Lower leg skin (tissue), 4 donors: ENCODE measurements at places on chromosomes 7 and 10. TPM values are rescaled to one million over a fixed set of nuclear protein-coding genes. Genes with fewer than 3 reads are reported as not detected.

The SLC29A4 gene
- 8.9 TPM for total RNA-seq

The FOXI2 gene
- 0.11 TPM for total RNA-seq

The GPR15LG gene
- 10.3 TPM for total RNA-seq

The PON3 gene
- 12.0 TPM for total RNA-seq

DNA sequence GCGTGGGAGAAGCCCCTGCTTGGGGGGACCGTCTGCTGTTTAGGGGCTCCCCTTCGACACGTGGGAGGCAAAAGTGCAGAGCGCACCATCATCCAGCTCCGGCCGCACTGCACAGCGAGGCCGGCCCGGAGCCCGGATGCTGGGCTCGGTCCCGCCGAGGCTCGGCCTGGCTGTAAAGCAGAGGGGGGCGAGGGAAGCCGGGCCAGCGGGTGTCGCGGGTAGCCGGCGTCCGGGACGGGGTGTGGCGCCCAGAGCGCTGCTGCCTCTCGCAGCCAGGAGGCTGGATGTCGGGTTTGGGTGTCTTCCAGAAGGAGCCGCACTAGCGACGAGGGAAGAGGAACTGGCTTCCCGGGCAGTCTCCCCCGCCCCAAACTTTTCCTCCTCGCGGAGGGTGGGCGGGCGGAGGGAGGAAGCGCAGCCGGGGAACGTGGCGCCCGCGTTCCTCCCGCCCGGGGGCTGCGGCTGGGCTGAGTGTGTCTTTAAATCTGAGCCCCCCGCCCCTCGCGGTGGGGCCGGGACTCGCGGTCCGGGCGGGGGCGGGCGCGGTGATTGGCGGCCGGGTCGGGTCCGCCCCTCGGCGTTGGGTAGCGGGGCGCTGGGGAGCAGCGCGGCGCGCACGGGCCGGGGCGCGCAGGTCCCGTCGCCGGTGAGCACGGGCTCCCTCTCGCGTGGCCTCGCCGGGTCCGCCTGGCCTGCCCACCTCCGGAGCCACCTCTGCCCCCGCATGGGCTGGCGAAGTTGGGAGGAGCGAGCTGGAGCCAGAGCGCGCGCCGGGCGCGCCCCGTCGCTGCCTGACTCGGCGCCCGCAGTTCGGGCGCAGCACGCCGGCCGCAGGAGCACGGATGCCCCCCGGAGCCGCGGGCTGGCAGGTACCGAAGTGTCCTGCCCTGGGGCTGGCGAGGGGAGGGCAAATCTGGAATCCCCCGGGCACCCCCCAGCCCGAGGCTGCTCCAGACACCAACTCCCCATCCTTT lies at the start of gene PALD1:
Gene PALD1 (plus strand): TSS at position 577 of the 974 bp plus-strand sequence. CDS start 47,185 bp downstream, outside the sequence.
- DNase-seq, result peak; percentile 94

- no peak for DNase-seq
These were observed 4.3 kb upstream of the TECTB start for GRCh38 chr10:112278871-112279270.

- DNase-seq, result no peak
These were observed 114.0 kb downstream of the DNAH11 start for GRCh38 chr7:21656796-21657195.

DNA sequence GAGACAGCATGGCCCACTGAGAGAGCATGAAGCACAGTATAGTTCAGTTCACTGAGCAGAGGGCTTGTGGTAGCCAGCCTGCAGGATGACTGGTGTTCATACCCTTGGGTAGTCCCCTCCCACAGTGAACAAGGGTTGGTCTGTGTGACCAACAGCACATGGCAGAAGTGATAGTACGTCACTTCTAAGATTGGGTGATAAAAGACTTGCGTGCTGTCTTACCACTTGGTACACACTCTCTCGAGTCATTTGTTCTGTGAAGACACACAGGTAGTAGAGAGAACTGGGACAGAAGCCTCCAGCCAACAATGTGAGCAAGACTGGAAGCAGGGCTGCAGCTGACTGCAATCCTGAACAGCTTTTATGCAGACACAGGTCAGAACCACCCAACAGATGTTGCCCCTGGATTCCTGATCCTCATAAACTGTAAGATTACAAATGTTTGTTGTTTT lies 14.6 kb downstream of the EPC1 start:
- DNase-seq, result no peak

DNA sequence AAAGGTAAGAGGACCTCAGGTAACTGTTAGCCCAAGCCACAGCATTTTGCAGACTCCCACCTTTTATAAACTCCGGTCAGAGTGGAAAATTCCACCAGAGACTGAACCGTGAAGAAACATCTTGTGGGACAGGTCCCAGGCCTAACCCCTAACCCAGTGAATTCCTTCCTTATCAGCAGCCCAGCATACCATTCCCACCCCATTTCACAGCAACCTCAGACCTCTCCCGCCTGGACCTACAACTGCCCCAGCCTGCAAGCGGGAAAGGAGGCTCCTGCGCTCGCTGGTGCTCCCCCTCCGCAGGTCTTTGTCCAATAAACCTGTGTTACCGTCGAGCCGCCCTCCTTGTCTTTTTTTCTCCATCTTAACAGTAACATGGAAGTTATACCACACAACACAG lies 736.6 kb downstream of the MAGI2 start:
- DNase-seq, result no peak
